ENCODE measurements at places on chromosomes 3 and 15.

GRCh38 chr3:38582941-38583645 is 66.4 kb downstream of the SCN5A start:
- DNase-seq = no peak

DNA sequence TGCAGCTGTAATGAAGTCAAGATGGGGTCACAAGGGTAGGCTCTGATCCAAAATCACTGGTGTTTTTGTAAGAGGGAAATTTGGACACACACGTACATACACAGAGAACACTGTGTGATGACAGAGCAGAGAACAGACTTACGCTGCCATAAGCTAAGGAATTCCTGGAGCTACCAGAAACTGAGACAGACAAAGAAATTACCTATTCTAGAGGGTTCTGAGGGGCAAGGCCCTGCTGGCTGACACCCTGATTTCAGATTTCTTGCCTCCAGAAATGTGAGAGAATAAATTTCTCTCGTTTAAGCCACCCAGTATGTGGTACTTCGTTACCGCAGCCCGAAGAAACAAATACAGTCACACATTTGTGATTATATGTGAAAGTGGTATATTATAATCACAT is 24.8 kb downstream of the CBLB start:
- DNase-seq = no peak

DNA sequence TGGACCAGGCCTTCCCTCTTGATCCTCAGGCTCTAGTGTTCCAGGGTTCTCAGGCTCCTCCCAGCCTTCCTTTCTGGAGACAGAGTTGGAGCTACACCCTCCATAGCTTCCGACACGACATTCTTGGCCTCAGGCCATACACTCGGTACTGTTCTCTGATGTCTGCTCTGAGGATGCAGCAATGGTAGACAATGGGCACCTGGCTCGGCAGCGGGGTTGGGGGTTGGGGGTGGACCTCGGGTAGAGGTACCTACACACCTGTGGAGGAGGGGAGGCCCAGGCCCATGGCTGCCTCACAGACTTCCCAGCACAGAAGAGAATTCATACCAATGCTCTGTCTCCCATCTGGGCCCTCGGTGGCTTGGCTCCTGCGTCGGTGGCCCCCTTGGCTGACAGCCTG is 21.4 kb downstream of the CCDC13 start:
- no peak for DNase-seq

DNA sequence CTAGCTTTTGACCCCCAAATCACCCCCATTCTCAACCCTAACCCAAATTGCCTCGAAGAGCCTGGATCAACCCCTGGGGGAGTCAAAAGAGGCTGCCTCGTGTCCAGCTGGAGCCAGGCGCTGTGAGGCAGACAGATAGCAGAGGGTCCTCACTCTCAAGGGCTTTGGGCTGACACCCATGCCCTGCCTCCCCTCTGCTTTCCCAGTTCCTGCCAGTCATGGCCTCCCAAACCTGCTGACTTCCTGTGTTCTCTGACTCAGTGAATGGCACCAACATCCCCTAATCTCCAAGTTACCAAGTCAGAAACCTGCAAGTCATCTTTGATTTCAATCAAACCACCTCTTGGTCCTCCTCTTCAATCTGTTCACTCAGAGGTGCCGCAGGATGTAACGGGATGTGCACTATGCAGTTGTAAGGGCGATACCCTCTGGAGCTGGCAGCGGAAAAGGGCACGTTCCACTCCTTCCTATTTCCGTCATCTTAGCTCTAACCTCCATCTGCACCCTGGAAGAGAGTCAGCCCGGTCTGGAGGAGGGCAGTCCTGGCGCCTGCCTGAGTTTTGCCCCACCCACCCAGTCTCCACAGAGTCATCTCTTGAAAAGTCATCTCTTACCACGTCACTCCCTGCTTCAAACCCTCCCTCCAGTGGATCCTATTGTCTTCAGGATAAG is 52.4 kb upstream of the FAM174B start:
- DNase-seq = no peak

GRCh38 chr15:101501703-101502373 is 12.3 kb upstream of the PCSK6 start:
- DNase-seq = peak; percentile 13

DNA sequence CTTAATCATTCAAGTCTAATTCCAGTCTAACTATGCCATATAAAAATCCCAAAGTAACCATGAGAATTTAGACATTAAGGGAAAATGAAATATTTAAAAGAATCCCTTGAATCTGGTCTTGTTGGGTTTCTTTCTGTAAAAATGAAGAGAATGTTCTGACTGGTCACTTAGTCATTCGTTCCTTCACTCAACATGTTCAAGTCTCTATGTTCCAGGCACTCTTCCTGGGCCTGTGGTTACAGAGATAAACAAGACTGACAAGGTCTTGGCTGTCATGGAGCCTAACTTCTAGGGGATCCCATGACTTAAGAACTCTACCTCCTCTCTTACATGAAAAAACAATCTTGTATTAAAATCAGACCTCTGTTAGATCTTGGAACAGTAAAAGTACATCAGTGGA is 638.6 kb upstream of the TBL1XR1 start:
- peak; percentile 94 for DNase-seq

DNA sequence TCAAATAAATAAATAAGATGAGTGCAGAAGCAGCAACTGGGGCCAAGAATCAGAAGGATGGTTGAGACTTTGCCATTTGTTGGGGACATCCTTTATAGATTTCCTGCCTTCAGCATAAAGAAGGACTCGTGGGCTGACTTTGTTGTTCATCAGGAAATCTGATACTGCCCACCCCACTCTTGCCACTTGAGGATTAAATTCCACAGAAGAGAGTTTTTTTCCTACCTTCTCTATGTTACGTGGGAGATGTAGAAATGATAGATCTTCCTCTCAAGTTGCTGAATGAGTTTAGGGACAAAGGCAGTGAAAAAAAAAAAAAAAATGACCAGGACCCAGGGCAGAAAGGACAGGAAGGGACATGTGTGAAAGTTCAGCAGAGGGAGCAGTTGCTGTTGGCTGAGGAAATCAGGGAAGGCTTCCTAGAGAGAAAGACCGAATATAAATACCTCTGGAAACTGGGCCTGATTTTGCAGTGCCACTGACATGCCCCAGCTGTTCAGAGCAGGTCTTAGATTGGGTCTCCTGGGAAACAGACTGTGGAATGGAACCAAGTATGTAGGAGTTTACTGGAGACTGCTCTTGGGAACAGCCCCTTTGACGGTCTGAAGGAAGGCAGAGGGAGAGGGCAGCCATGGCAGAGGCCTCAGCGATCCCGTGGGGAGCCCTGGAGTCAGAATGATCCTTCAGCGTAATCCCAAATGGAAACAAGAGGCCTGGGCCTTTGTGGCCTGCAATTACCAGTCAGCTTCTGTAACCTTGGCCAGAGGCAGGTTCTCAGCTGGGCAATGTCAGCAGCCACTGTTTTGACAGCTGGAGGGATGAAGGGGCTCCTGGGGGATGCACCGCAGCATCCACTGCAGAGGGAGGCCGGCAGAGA is 50.9 kb downstream of the C3orf20 start:
- DNase-seq = peak; percentile 1

GRCh38 chr3:42756681-42757213 is 16.3 kb downstream of the CCDC13 start:
- no peak for DNase-seq

DNA sequence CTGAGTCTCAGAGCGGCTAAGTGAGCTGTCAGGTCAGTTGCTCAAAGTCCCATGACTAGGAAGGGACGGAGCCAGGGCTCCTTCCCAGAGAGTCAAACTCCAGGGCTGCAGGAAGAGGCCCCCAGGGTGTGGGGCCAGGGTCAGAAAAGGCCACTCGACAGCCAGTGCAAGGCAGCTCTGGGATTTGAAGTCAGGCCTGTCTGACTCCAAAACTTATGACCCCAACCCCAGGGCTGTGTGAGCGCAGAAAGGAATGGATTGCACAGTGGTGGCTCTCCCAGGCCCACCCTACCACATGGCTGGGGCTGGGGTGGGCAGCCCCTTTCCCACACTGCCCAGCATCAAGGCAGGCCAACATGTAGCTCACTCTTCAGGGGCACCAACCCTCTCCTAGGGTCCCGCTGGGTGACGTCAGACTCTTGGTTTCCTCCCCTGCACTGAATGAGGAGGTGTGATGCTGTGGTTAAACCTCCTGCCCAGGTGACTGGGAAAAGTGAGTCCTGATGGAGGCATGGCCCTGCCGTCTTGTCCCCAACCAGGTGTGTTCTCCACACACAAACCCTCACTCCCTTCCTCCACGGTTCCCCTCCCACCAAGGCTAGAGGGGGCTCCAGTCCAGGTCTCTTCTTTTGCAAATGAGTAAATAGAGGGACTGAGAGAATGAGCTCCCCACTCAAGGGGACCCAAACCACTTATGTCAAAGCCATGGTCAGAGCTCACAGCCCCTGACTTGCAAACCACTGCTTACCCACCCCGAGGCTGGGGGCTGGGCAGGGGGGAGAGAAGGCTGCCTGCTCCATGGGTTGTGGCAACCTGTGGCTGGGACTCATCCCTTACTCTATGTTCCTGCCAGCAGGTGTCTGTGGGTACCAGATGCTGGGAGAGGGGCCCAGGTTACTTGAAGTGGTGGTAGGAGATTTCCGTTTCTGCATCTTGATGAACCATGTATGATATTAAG is 23.8 kb upstream of the CORO2B start:
- no peak for DNase-seq
